ENCODE measurements at places on chromosomes 16 and 17.

GRCh38 chr17:57455063-57455914, 199.0 kb downstream of the MSI2 start:
- no peak for DNase-seq

DNA sequence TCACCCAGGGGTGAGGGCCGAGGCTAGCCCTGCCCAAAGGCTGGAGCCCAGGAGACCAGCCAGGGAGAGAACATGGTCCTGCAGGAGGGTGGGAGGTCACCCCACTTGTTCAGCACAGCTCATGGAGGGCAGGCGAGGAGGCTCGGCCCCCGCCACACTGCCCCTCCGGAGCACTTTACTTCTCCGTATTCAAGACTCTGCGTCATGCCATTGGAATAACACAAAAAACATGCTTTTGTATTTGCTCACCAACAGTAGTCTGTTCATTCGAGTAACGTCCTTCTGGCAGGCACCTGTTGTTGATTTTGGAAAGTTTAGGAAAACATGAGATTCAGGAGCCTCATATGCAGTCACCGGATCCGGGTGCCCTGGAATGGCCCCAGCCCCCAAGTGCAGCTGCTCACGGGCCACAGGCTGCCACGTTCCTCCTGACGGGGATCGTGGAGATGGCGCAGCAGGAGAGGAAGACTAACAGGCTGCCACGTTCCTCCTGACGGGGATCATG, 81.1 kb upstream of the DNAH17 start:
- DNase-seq, result no peak

DNA sequence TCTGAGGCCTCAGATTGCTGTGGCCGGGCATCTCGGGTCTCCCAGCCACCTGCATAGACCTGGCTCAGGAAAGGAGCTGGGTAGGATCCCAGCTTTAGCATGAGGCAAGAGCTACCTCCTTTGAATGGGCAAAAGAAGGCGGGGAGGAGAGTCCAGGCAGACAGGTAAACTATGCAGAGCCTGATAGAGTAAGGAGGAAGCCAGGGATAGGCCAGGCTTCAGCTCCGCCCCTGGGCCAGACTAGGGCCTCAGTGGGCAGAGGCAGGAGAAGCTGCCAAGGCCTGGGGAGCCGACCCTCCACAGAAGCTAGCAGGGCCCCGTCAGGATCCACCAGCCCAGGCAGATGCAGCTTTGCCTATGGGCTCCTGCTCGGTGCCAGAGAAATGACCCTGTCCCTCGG, 22.6 kb upstream of the UBE2G1 start:
- DNase-seq, result no peak

- no peak for DNase-seq
Observed at GRCh38 chr17:50635982-50636803, 1.5 kb downstream of the ABCC3 start.

- no peak for DNase-seq
Observed at GRCh38 chr16:67881621-67882161, 3.0 kb upstream of the NRN1L start.

- no peak for DNase-seq
Observed at GRCh38 chr17:37025847-37026530, 77.2 kb downstream of the AATF start.

DNA sequence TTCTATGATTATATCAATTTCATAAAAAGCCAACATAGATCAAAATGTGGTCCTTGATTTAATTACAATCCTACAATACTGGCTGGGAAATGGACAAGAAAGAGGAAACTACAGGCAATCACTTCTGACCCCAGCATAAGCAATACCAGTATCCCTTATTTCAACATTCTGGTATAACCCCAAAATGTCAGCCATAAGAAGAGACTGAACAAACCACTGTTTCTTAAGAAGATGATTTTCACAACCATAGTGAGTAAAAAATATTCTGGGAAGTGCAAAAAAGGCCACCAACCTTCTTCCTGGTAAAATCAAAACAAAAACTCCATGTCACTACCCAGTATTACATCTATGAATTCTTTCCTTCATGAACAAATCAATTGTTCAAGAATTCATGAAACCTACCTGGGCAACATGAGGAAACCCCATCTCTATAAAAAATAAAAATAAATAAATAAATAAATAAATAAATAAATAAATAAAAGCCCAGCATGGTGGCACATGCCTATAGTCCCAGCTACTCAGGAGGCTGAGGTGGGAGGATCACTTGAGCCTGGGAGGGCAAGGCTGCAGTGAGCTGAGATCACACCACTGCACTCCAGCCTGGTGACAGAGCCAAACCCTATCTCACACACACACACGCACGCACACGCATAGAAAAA, 7.5 kb downstream of the N4BP1 start:
- DNase-seq, result no peak
